ENCODE measurements at places on chromosomes 7 and 10.

- no peak for DNase-seq
Measured at GRCh38 chr10:71278691-71279588, 40.1 kb upstream of the SLC29A3 start.

- DNase-seq: peak; percentile 82
Measured at GRCh38 chr10:88754287-88754686, 5.5 kb upstream of the LIPN start.

DNA sequence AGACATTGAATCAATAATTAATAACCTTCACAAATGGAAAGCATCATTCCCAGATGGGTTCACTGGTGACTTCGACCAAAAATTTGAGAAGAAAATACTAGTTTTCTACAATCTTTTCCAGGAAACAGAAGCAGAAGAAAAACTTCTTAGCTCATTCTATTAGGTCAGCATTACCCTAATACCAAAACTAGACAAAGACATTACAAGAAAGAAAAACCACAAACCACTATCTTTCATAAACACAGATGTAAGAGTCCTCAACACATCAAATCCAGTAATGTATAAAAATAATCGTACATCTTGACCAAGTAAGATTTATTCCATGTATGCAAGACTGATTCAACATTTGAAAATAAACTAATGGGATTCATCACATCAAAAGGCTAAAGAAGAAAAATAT lies 64.0 kb upstream of the CDK1 start:
- DNase-seq: no peak

DNA sequence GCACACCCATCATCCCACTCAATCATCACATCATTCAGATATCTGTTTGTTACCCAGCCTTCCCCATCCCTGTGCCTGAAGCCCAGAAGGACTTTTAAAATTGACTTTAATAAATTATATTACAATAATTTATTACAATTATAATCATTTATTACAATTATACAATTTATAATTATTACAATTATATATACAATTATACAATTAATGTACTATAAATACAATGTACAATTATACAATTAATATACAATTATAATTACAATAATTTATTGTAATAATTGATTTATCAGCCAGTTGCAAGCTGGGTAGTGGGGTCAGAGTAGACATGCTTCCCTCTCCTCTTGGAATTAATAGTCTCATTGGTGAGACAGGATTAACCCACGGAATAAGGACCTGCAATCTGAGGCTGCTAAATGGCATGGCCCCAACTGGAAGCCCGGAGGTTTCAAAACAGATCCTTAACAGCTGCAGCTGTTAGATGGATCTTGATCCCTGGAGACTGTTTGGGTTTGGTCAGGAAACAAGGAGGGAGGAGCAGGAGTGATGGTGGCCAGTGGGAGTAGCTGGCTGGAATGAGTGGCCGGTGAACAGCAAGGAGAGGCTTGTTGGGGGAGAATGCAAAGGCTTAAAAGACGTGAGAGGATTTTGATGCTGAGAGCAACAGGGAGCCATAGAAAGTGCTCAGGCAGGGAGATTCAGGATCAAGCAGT lies 402.8 kb upstream of the PODXL start:
- no peak for DNase-seq

- DNase-seq: no peak
Measured at GRCh38 chr7:24733414-24734060, 23.7 kb downstream of the GSDME start.

GRCh38 chr10:78365694-78366093 lies 332.0 kb downstream of the RPS24 start:
- DNase-seq: no peak

- peak; percentile 41 for DNase-seq
Measured at GRCh38 chr7:128705891-128706333, 33.2 kb upstream of the CALU start.

DNA sequence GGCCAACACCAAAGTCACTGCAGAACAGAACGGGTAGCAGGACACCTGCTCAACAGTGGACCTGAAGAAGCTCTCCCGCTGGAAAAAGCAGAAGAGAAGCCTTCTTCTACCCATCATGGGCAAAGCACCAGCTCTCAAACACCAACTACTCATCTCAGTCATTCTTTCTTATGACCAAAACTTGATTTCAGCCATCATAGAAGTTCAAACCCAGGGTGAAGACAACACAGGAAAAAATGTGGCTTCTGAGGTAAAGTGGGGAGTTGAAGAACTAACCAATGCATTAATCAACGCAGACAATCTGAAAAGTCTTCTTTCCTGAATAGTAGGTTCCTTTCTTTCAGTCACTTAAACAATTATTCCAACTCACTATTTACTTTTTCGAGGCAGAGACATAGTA lies 83.3 kb downstream of the ELMO1 start:
- no peak for DNase-seq

GRCh38 chr10:113450906-113451305 lies 101.9 kb upstream of the HABP2 start:
- no peak for DNase-seq

DNA sequence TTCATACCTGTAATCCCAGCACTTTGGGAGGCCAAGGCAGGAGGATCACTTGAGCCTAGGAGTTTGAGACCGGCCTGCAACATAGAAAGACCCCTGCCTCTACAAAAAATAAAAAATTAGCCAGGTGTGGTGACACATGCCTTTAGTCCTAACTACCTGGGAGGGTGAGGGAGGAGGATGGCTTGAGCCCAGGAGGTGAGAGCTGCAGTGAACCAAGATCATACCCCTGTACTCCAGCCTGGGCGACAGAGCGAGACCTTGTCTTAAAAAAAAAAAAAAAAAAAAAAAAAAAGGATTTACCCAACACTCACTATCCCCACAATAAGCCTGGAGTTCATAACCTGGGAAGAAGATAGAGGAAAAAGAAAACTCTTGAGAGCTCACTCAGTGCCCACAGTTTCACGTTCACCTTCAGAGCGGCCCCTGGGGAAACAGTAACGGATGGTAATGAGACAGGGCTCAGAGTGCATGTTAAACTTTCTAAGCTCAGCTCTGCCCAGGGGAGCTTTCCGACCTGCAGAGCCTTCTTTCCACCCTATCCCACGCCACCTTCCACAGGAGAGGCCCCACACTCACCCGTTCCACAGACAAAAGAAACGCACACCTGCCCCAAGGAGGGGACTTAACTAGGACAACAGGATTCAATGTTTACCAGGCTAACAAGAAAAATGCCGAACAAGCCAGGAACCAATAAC lies 259.8 kb upstream of the KLF14 start:
- DNase-seq: no peak

DNA sequence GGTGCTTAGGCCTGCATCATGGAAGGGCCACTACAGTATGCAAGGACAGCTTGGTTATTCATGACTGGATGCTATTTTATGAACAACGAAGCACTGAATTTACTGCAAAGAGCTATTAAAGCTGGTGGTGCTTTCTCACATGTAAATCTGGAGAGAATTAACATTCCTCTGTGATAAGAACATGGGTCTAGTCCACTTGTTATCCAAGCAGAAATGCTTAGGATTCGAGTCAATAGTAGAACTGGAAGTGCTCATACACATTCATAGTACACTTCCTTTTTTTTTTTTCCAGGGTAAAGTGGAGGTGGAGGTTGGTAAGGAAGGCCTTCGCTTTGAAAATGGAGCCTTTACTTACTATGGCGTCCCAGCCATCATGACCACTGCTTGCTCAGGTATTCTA lies 35.0 kb downstream of the CNNM1 start:
- peak; percentile 66 for DNase-seq

GRCh38 chr10:91389636-91390512 lies 20.3 kb upstream of the HECTD2 start:
- DNase-seq: peak; percentile 66

GRCh38 chr10:17227367-17228090 lies 512 bp upstream of the VIM start:
- DNase-seq: no peak

DNA sequence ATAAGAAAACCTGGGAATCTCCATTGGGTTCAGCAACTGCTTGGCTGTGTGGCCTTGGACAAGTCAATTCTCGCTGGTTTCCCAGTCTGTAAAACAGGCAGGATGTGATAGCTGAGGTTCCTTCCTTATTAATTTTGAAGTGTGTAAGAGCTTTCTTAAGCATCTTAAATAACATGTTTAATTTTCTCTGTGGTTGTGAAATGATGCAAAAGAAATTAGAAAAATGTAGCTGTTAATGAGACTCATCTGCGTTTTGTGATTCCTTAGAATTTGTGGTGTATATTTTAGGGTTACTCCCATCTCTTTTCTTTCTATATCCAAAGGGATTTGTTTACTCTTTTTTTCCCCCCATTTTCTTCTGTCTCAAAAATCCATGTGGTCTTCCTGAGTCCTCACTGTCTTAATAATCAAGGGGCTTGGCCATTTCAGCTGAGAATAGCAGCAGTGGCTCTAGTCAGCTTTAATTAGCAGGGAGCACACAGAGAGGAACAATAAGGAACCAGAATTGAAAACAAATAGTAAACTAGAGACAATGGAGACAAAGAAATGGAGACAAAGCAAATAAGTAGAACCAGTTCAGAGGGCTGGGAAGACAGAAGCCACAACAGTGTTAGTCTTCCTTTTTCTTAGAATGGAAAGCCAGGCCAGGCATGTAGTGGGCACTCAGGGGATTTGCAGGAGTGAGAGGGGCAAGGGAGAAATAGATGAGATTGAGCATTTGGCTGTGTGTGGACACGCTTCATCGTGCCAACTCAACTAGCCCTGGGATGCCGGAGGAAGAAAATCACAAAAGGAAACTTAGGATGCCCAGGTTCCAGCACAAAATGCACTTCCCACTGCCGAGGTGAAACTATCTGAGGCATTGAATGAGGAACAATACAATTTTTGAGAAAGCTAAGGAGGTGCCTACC lies 93.9 kb downstream of the CHN2 start:
- DNase-seq: peak; percentile 29

DNA sequence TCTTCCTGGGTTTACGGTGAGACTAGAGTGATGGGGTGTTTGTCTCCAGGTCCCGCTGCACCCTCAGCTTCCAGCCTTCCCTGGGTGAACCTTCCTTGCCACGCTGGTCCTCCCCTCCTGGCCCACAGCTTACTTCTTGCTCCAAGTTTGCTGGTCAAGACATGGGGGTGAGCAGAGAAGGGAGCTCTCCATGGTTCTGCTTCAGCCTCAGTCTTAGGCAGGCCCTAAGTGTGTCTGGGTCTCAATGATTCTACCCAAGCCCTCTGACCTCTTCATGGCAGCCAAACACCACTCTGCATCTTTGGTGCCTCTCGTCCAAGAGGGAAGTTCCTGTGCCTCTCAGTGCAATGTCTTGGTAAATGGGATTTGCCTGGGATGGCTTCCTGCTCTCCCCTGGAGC lies 356.5 kb upstream of the KLF6 start:
- DNase-seq: peak; percentile 35

GRCh38 chr7:55326081-55326835 lies 38.9 kb upstream of the LANCL2 start:
- DNase-seq: no peak

- DNase-seq: peak; percentile 46
Measured at GRCh38 chr7:82699773-82700186, 256.2 kb upstream of the CACNA2D1 start.

DNA sequence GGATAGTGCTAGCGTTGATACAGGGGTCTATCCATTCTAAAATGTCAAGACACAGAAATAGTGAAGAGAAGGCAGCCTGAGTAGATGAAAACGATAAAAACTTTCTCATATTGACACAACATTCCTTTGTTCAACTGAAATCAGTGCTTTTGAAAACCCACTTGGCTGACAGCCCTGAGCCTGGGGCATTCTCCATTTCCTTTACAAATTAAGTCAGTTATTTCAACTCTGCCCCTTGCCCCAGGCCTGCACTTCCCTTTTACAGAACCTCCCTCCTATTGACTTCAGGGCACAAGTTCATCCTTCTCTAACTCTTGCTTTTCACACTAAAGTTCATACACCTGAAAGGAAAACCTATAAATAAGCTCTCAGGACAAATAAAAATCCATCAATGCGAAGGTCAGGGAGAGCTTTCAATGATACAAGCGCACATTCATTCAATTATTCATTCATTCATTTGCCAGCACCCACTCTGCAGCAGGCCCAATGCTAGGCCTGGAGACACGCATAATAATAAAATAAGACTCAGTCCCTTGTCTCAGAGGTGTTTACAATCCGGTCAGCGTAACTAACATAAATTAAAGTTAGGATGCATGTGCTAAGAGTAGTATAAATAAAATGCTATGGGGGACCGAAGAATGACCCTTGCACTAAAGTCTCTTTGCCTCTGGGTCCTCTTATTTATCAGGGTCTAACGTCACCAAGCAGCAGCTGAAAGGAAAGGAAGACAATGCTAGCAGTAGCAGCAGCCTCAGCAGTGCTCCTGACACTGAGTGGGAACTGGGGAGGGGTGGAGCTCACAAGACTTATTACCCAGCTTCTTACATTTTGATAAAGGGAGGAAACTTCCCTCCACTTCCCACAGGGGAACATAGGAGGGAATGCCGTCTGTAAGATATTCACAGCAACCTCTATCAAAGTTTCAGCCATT lies 134.8 kb downstream of the PDE1C start:
- DNase-seq: no peak

GRCh38 chr10:89032141-89032891 lies 41.7 kb downstream of the FAS start:
- DNase-seq: peak; percentile 56

- DNase-seq: no peak
Measured at GRCh38 chr7:25636168-25636567, 407.9 kb upstream of the NPVF start.

DNA sequence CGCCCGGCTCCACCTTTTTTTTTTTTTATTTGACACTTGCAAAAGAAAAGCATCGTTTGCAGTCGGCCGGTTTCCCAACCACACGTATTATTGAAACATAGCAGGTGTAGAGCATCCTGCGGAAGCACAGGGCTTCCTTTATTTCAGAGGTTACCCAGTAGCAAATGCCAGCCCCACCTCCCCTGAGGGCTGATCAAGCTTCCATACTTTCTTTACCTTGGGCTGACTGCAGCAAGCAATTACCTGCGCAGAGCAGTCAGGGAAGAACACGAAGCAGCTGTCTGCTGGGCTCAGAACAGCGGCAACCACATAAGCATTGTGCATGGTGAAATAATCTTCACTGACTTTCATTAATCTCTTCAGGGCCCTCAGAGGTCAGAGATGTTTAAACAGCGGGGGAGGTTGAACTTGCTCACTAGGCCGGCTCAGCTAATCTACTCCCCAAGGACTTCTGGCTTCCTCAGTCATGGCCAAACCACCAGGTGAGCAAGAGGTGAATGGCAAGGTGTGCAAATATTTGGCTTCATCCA lies 784.7 kb upstream of the AUTS2 start:
- DNase-seq: no peak

- DNase-seq: peak; percentile 29
Measured at GRCh38 chr10:118564652-118565051, 30.8 kb downstream of the PRLHR start.
